ENCODE measurements at places on chromosomes 6 and 20.

GRCh38 chr20:25271486-25272222 lies 23.8 kb downstream of the PYGB start:
- DNase-seq: no peak

DNA sequence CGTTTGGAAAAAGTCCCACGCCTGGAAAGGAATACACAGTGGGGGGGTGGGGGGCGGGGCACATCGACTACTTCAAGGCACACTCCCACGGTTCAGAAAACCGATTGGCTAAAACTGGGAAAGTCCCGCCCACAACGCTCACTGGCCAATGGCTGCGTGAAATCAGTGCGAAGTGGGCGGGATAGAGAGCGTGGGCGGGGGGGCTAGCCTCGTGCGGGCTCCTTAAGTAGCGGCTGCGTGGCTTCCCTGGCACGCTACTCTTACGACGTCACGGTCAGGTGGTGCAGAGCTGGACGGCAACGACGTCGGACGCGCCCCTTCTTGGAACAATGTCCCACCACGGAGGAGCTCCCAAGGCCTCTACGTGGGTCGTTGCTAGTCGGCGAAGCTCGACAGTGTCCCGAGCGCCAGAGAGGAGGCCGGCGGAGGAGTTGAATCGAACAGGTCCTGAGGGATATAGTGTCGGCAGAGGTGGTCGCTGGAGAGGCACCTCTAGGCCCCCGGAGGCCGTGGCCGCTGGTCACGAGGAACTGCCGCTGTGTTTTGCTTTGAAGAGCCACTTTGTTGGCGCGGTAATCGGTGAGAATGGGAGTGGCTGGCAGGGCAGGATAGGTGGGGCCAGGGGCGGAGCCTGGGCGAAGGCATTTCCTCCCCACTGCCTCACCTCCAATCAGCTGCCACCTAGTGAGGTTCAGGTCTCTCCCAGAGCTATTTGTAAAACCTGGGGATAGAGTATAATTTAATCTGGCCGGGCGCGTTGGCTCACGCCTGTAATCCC lies at the start of gene DDX43:
TSS of gene DDX43 (plus strand) at position 252 of the 778 bp plus-strand sequence. CDS start at position 330, 78 bp downstream.
- no peak for DNase-seq

- DNase-seq: peak; percentile 86
Observed at GRCh38 chr6:156585859-156586258, 191.3 kb upstream of the ARID1B start.

- DNase-seq: no peak
Observed at GRCh38 chr6:114312931-114313330, 29.9 kb downstream of the HS3ST5 start.

- no peak for DNase-seq
Observed at GRCh38 chr6:42898891-42899361, 16.9 kb upstream of the PTCRA start.
